ENCODE measurements at places on chromosomes 1 and 21.

DNA sequence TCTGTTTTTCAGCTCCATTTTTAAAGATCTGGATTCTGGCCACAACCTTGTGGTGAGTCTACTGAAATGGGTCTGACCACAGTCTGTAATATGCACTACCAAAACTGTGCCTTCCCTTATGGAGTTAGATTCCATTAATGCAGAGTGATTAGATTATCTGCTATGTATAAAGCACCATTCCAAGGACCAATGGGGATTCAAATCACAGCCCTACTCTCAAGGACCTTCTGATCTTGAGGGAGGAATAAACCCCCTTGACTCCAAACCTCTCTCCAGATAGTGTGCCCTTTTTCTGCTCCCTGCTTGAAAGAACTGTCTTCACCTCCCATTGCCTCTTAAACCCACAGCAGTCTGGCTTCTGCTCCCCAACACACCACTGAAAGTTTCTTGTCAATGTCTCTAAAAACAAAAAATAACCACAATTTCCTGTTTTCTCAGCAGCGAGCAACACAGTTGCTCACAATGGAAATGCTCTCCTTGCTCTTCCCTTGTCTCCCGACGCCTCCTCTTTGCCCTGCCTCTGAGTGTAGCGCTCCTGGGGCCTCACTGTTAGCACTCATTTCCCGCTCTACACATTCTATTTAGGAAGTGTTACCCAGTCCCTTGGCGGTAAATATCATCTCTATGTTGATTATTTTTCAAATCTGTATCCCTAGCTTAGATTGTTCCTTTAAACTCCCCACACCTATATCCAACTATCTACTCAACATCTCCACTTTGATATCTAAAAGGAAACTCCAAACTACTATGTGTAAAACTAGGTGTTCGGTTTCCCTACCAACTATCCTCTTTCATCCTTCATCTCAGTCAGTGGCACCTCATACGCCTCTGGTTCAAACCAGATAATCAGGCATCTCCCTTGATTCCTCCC lies 13.6 kb downstream of the PCNX2 start:
- DNase-seq: no peak

GRCh38 chr1:189752461-189752995 lies 725.1 kb downstream of the BRINP3 start:
- DNase-seq: no peak

GRCh38 chr1:51301152-51301843 lies 29.1 kb downstream of the TTC39A start:
- peak; percentile 64 for DNase-seq

DNA sequence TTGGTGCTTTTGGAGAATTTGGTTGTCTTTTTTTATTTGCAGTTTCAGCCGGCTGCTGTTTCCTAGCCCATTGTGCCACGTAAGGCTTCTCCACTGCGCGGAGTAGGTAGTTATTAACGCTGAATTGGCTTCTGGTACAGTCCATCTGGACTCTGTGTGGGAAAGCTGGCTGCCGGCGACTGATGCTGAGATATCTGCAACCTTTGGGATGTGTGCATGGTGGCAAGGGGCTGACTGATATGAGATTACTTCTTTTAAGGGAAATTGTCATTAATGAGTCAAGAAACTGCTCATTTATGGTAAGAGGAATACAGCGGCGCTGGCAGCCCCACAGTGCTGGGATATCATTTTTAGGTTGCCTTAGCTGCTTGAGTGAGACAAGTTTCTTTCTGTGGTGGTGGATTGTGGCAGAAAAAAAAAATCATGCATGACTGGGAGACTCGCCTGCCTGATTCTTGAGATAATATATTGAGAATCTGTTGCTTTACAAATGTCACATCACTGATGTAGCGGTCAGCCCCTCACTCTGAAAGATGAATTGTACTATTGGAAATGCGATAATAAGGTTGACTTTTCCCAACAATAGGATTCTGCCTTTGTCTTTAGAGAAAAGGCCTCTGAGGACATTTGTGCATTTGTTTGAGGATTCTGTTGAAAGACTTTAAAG lies 2.5 kb upstream of the ELAVL4 start:
- DNase-seq: no peak

DNA sequence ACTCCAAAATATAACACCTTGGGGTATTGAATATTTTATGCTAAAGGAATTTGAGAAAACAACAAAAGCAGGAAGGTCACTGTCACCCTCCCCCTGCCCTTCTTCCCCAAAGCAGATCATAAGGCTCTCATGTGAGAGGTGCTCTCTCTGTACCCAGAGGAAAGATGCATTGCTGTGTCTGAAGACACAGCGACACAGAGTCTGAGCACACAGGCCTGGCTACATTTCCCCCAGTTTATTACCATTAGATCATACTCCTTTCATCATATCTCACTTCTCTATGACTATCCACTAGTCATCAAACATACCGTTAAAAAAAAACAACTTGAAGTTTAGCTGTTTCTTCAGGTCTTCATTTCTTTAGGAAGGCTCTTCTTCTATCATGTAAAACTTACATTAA lies 127.1 kb downstream of the PPIAL4G start:
- no peak for DNase-seq

- no peak for DNase-seq
These were observed 4.7 kb downstream of the IGSF8 start for GRCh38 chr1:160093624-160094290.

- DNase-seq: no peak
These were observed 24.5 kb upstream of the KIRREL1 start for GRCh38 chr1:157968946-157969345.

DNA sequence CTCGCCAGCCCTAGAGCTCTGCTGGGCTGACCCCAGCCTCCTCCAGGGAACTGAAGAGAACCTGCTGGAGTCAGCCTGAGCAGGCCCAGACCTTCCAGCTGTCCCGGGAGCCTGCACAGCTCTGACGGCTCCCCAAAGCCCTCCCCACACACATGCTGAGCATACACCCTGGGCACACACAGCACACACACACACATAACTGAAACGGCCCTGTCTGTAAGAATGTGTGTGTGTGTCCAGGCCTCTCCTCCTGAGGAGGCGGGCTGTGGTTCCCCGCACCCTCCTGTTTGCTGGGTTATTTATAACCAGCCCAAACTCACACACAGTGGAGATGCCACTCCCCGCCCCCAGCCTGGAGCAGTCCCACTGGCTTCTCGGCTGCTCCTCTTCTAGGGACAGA lies 20.2 kb downstream of the SDC3 start:
- no peak for DNase-seq

- DNase-seq: no peak
These were observed 145.1 kb downstream of the TM2D1 start for GRCh38 chr1:61579802-61580201.

GRCh38 chr1:226061068-226061840 lies 1.3 kb upstream of the H3-3A start:
- no peak for DNase-seq

DNA sequence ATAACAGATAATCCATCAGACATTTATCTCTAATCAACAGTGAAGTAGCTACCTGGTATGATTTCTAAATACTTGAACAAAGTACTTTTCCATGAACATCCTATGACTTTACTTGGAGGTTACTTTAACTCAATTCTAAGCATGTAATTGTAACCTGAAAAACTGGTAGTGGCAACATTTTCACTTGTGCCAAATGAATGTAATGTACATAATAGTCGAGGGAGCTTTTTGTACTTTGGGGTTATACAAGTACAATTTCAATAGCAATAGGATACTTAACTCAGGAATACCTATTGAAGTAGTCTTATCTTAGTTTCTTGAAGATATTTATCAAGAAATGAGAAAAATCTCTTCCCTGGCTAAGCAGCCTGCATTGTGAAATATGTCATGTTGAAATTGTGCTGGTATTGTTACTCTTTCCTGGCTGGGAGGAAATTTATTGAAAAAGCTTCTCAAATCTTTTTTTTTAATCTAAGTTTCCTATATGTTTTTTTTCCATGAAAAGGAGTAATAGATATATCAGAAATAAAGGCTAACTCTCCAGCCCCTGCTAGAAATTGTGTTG lies 33.7 kb upstream of the CACYBP start:
- no peak for DNase-seq

GRCh38 chr21:46038871-46039397 lies 57.4 kb downstream of the COL6A1 start:
- peak; percentile 90 for DNase-seq

DNA sequence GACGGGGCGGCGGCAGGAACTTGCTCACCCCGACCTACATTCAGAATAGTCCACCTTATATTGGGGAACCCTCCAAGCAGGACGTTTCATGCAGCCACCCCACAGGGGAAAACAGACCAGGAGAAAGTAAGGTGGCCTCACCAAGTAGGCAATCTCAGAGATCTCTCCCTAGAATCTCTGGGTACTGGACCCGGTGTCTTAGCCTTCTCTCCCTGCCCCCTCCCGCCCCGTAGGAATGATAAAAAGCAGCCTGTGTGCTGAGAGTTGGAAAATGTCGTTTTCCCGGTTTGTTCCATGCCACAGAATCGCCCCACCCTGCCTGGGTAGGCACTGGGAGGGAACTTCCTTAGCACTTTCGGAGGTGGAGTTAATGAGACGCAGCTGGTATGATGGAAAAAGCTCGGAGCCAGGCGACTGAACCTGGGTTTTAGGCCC lies 789 bp upstream of the PTPN14 start:
- peak; percentile 63 for DNase-seq

DNA sequence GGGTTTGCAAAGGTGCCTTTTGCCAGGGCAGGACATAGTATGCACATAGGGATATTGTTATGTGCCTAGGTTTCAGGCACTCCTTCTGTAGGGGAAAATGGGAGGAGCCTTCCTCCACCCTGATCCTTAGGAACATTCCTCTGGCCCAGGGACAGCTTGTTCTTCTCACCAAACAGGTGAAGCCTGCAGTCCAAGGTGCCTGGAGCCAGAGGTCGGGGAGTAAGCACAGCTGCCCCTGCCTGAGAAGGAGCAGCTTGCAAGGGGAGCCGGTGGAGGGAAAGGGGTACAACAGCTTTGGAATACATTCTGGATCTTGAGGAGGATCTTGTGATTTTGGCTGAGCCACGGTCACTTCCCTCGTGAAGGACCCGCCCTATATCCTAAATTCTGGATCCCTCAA lies 82.4 kb upstream of the CD1D start:
- no peak for DNase-seq

DNA sequence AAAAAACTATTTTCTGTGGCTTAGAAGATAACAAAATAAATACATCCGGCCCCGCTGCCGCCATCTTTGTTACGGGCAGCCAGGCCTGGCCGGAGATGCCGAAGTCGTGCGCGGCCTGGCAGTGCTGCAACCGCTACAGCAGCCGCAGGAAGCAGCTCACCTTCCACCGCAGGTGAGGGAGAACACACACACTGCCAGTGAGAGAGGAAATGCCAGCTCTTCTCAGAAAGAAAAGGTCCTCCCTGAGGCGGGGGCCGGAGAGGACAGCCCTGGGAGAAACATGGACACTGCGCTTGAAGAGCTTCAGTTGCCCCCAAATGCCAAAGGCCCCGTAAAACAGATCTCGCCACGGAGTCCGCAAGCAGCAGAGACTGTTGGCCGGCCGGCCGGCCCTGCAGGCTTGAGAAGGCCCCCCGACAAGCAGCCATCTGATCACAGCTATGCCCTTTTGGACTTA lies 323.2 kb downstream of the AMY1C start:
- DNase-seq: no peak

GRCh38 chr1:11537380-11537764 lies 58.4 kb downstream of the DISP3 start:
- no peak for DNase-seq

GRCh38 chr21:46648539-46648938 lies 13.1 kb downstream of the PRMT2 start:
- DNase-seq: no peak

- DNase-seq: no peak
These were observed 9.7 kb downstream of the CD2 start for GRCh38 chr1:116763787-116764465.

- no peak for DNase-seq
These were observed 595 bp downstream of the EXOC8 start for GRCh38 chr1:231337043-231337471.

GRCh38 chr1:244234009-244234643 lies 183.0 kb downstream of the ZBTB18 start:
- DNase-seq: no peak

- no peak for DNase-seq
These were observed 15.6 kb downstream of the JUN start for GRCh38 chr1:58768191-58768731.

DNA sequence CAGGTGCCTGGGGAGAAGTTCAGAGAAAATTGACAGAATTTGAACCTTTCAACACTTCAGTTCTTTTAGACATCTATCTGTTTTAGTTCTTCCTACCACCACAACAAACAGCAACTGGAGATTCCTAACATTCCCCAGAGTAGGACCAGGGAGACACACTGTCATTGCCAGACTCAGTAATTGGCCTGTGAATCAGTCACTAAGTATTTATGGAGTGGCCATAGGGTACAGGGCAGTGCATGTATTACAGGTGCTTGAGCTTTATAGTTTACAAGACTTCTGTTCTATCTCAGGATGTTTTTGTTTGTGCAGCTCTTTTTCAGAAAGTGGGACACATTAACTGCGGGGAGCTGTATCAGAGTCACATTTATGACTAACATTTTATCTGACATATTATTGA lies 1.7 kb downstream of the CDC14A start:
- DNase-seq: no peak

Measured in lower leg skin (tissue), 4 donors.